ENCODE measurements at places on chromosomes 4 and X. TPM values are rescaled to one million over a fixed set of nuclear protein-coding genes. Genes with fewer than 3 reads are reported as not detected.

Gene NMU
- not detected for total RNA-seq

Gene STK26
- total RNA-seq, result 41.6 TPM

GRCh38 chr4:88981993-88982392 lies 75.0 kb downstream of the FAM13A start:
- no peak for DNase-seq
- no peaks in the 10 kb centered on the region for H3K4me1 ChIP-seq
- no peaks in the 10 kb centered on the region for H3K36me3 ChIP-seq
- H3K27me3 ChIP-seq, result peaks cover 23% of the 10 kb centered on the region

DNA sequence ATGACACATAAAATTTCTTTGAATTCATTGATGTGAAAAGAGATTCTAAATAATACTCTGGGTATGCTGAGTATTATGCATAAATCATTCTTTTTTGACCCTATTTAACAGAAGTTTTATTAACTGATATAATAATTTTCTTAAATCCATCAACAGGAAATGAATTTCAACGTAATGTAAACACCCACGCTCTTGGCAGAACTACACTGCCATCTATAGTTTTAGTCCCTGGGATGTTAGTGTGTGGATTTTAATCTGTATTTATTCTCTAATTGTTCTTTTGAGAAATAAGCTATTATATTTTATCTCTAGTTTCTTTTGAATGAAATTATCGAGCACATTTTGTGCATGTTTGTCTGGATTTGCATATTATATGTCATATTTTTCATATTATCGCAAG lies 666.8 kb upstream of the NDST4 start:
- H3K27me3 ChIP-seq, result no peaks in the 10 kb centered on the region
- H3K36me3 ChIP-seq, result peaks cover 7% of the 10 kb centered on the region
- no peak overlapping the region for H3K4me3 ChIP-seq
- DNase-seq, result no peak
- H3K4me1 ChIP-seq, result no peaks in the 10 kb centered on the region
- no peak overlapping the region for H3K27ac ChIP-seq

GRCh38 chr4:132792310-132792709 lies 356.8 kb upstream of the PCDH10 start:
- H3K4me3 ChIP-seq, result no peak overlapping the region
- no peak overlapping the region for H3K27ac ChIP-seq
- H3K4me1 ChIP-seq, result no peaks in the 10 kb centered on the region
- no peaks in the 10 kb centered on the region for H3K27me3 ChIP-seq

DNA sequence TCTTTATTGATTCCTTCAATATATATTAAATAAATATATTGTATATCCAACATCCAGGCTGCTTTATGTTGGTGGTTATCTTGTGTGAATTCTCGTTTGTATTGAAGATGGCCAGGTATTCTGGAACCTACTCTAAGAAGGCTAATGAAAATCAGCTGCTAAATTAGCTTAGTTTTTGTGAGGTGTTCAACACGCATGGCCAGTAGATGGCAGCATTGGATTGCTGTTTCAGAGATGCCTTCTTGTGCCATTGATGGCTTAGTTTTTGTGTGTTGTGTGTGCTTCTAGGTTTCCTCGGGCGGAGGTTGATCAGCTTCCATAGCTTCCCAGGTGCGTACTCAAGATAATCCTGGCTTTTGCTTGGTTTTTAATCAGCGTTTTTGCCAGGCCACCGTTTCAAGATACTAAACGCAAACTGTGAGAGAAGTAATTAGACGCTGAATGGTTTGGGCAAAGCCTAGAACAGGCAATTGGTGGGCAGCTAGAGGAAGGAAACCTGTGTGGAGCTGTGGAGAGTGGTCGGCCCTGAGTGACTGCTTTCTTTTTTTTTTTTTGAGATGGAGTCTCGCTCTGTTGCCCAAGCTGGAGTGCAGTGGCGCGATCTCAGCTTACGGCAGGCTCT lies 15.1 kb downstream of the NOCT start:
- peak; percentile 77 for DNase-seq
- H3K36me3 ChIP-seq, result no peaks in the 10 kb centered on the region
- H3K4me1 ChIP-seq, result peaks cover 15% of the 10 kb centered on the region
- no peak overlapping the region for H3K4me3 ChIP-seq
- H3K27ac ChIP-seq, result no peak overlapping the region

Gene ENAM
- total RNA-seq, result not detected

GRCh38 chr4:186416451-186417060 lies 138.8 kb downstream of the MTNR1A start:
- H3K36me3 ChIP-seq, result no peaks in the 10 kb centered on the region
- no peaks in the 10 kb centered on the region for H3K4me1 ChIP-seq
- DNase-seq, result no peak

DNA sequence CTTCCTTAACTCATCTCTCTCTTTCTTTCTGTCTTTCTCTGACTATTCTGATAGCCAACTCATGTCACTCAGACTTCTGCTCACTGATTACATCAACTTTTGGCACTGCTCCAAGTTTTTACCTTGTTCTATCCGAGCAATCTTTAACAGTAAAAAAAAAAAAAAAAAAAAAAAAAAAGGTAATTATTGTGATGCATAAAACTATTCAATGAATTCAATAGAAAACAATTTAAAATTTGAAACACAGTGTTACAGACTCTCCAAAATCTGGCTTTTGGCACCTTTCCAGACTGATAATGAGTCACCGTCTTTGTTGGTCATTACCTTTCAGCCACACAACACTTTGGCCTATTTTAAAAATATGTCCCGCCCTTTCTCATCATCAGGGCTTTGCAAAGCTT lies 229.5 kb downstream of the GALNTL6 start:
- H3K4me1 ChIP-seq, result no peaks in the 10 kb centered on the region
- H3K4me3 ChIP-seq, result no peak overlapping the region
- DNase-seq, result no peak
- H3K36me3 ChIP-seq, result no peaks in the 10 kb centered on the region

All from natural killer cell treated with Interleukin-12 subunit alpha and Interleukin-12 subunit beta and Interleukin-15 and Interleukin-18, amount 100 ng/mL, for 72 hours (primary cell).